Gastrocnemius medialis (tissue), 4 donors: ENCODE measurements at places on chromosomes 2 and 18.

DNA sequence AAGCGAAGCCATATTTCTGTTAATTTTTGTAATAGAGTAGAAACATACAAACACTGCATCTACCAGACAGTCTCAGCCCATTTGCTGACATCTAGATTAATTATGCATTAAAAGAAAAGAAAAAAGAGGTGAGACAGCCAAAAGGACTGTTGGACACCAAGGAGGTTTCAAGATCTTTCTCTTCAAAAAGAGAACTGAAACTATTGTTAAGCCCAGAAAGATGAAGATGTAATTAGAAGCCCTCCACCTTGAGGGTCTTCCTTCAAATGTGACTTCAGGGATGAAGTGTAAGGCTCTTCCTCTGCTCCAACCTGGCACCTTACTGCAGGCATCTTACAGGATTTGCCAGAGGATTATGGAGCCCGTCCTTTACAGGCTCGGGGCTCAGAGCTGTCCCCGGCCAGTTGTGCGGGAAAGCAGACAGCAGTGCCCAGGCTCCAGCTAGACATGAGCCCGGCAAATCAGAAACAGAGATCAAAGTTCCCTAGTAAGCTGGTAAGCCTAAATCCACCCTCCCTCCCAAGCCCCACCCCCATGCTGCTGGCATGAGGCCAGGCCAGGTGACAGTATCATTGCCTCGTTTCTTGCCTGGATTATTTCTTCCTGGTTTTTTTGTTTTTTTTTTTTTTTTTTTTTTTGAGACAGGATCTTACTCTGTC lies 38.9 kb downstream of the ADI1 start:
- no peak for DNase-seq

GRCh38 chr2:224221455-224221913 lies 180.4 kb downstream of the FAM124B start:
- DNase-seq = no peak

- no peak for DNase-seq
Observed at GRCh38 chr2:231395188-231396057, at the start of gene B3GNT7. Gene B3GNT7 (plus strand): TSS chr2:231395710. CDS start chr2:231395804, 94 bp downstream.

DNA sequence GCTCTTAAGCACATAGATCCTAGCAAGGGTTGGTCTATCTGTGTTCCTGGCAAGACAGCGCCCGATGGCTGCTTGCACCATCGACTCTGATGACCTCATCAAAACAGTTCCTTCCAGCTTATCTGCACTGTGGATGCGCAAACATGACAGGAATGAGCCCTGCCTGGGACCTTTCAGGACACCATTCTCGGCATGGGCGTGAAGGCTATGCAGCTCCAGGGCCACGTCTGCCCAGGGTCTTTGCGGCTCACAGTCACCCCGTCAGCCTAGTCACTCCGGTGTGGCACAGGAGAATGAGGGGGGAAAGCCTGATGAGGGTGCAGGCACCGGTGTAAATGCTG lies 147.8 kb upstream of the TWIST2 start:
- DNase-seq = no peak

- DNase-seq = no peak
Observed at GRCh38 chr2:9797681-9798556, 45.4 kb upstream of the TAF1B start.

GRCh38 chr2:61620244-61621159 lies 82.3 kb upstream of the XPO1 start:
- no peak for DNase-seq

DNA sequence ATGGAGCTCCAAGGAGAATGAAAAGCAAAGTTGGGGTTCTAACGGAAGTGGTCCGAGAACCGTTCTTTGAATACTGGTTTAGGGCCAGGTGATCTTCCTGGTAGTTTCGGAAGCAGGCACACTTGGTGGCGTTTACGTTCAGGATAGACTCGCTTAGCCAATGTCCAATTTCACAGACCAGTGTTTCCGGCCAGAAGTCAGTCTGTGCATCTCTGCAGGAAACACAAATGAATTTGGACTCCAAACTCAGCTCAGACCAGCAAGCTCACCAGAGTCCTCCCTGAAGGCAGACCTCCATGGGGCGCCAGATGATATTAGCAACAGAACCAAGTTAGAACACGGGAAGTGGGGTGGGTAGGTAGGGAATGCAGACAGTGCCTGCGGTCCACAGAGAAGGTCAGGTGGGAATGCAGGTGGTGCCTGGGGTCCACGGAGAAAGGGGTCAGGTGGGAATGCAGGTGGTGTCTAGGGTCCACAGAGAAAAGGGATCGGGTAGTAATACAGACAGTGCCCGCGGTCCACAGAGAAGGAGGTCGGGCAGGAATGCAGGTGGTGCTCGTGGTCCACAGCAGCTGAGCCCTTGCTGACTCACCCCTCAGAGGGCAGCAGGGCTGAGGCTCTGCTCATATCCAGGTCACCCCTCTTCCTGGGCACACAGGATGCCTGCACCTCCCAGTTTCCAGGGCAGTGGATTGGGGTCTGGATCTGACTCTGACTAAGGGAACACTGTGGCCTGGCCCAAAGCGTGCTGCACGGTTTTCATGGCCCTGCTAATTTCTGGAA lies 169.0 kb downstream of the MYT1L start:
- DNase-seq = no peak

DNA sequence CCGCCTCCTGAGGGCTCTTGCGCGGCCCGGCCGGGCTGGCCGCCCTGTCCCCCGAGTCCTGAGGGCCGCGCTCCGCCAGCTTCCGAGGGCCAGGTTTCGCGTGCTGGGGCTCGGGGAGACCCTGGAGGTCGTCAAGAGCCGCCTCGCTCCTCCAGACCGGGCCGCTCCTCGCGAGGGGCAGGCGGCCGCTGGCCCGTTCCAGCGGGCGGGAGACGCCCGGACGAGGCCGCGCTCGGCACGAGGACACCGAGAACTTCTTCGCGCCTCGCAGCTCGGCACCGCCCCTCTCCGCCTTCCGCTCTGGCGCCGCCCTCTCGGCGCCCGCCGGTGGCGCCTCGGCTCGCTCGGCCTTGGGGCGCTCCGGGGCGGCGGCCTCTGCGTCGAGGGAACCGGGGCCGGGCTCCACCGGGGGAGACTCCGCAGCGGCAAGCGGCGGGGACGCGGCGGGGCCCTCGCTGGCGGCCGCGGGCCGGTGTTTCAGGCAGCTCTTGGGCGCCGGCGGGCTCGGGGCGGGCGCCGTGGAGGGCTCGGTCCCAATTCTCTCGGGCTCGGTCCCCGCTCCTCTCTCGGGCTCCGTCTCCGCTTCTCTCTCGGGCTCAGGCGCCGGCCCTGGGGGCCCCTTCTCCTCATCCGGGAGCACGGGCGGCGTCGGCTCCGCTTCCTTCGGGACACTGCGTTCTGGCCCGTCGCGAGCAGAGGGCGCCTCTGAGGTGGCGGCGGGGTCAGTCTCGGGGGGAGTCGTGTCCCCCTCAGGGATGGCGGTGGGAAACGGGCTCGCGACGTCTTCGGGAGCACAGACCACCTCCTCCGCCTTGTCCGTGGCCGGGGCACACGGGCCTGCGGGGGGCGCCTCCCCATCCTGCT lies 91.6 kb upstream of the MGAT4A start:
- no peak for DNase-seq

- no peak for DNase-seq
Observed at GRCh38 chr2:164275659-164276058, 345.6 kb downstream of the GRB14 start.

DNA sequence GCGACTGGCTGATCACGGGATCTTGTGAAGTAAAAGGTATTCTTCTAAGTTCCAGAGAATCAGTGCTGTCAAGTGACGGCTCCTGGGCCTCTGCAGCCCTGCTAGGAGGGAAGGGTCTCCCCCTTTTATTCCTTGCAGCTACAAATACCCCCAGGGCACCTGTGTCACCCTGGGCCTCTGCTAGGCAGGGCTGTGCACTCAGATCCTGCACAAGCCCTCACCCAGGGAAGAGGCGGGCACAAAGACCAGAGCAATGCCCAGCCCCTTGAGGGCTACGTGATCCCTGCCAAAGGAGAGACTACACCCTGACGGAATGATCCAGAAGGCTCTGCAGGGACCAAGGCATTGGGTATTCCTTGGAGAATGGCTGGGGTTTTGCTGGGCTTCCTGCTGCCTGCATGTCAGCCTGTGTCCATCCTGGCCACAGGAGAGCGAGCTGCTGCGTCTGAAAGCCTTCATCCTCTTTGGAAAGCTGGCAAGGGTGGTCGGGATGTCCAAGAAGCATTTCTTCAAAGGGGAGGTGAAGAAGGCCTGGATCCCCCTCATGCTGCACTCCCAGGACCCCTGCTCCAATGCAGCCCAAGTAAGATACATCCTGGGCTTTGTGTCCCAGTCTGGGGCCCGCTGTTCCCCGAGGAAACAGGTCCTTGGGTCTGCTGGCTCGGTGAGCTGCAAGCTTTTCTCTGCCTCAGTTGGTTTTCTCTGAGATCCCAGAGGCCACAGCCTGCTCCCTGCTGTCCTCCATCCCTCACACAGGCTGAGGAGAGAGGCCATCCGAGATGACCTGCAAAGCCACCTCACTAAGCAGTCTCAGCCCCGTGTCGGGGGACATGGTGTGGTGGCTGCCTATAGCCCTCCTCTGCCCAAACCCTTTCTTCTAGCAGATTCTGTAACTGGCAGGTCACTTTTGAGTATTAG lies 24.9 kb downstream of the HJURP start:
- no peak for DNase-seq

- DNase-seq = no peak
Observed at GRCh38 chr2:163375070-163375469, 360.7 kb downstream of the FIGN start.
